Ovary (tissue), 10 donors: ENCODE measurements at places on chromosomes 2 and 18. TPM values are rescaled to one million over a fixed set of nuclear protein-coding genes. Genes with fewer than 3 reads are reported as not detected.

GRCh38 chr2:237689336-237690131 is 62.1 kb downstream of the LRRFIP1 start:
- no peak for DNase-seq

- DNase-seq = no peak
Measured at GRCh38 chr18:44859751-44860439, 179.2 kb downstream of the SETBP1 start.

GRCh38 chr2:119011162-119011909 is 69.3 kb downstream of the MARCO start:
- DNase-seq = peak; percentile 67

The IL1R2 gene
- total RNA-seq = 8.7 TPM

The ABCG8 gene
- total RNA-seq = 0.08 TPM
